ENCODE measurements at places on chromosomes 5 and 9.

GRCh38 chr5:15823398-15823797 is 323.4 kb downstream of the FBXL7 start:
- no peak for DNase-seq

DNA sequence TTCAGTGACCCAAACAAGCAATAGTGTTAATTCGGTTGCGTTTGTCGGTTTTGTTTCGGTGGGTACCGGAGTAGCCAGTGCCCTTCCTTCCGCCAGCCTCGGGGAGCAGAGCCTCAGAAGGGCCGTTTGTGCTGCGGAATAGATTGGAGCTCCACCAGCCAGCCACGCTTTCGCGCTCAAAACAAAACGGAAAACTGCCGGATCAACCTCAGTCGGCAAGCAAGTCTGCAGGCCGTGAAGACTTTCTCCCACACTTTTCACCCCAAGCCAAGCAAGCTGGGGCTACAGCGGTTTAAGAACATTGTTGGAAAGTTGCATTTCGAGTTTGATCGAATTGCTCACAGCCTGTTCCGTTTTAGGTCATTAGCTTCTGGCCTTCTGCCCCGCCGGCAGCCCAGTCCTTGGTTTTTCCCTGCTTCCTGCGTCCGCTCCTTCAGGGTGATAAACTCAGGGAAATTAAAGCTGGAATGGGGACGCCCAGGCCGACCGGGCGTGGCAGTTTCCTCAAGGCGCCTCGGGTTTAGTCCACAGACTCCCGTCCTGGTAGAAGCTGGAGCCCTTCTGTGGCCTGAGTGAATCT is 803 bp upstream of the CCNO start:
- DNase-seq = no peak

GRCh38 chr9:108086624-108087023 is 597.1 kb upstream of the KLF4 start:
- no peak for DNase-seq

DNA sequence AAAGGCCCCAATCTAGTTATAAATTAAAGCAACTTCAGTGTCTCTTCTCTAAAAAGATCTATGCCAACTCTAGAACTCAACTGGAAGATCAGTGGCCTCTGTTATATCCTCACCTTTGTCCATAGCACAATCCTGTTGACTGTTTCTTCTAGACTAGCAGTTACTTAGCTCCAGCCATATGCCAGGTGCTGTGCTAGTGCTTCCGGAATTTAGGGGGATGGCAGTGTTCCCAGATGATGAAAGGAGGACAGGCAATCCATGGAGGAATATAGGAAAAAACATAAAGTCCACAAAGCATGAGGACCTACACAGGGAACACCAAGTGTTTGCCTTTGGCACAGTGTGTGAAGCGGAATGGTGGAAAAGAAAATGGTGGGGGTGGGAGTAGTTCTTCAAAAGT is 214.3 kb downstream of the MAPKAP1 start:
- DNase-seq = no peak

GRCh38 chr5:122354293-122354692 is 42.3 kb downstream of the SNCAIP start:
- no peak for DNase-seq

DNA sequence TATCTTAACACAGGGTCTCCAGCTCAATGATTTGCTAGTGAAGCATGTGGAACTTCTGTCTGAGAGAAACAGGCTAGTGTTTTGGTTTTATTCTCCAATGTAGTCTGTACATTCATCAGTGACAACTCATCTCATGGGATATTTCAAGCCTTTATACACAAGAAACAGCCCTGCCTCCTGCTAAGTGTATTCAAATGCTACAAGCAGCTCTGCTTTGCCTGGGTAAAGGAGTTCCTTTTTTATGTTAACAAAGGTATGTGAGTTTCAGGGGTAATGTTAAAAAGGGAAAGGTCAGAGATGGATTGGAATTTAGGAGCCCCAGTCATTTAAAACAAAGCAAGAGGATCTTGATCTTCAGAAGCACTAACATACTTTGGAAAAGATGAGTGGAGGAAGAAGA is 498.7 kb downstream of the ISL1 start:
- no peak for DNase-seq

DNA sequence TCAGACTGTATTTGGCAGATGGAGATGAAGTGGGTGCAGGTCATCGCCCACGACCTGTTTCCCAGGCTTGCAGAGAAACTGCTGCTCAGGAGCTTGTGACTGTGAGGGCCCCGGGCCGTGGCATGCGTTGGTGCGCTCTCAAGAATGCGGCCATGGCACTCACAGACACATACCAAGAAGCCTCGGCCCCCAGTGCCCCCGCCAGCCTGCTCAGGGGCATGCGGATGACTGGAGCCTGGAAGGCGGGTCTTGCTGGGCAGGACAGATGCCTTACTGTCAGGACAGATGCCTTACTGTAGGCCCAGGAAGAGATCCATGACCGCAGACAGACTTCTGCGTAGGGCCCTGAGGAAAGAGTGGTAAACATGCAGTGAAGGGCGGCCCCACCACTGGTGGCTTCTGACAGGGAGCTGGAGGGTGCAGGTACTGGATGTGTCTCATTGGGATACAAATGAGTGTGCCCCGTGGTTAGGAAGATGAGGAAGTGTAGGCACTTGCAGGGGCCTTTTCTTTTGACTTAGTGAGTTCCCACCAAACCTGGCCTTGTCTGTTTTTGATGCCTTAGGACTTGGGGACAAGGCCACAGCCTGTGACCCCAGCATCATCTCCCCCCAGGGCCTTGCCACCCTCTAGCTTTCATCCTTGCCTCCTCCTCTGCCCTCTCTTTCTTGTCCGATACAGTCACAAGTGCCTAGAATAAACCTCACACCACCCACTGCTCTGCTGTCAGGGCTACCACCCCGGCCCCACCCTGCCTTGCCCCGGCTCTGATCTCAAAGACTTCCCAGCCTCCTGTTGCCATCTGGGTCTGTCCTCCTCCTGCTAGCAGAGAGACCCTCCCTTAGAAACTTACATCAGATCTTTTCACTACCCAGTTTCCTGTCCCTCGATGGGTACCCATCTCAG is 68.8 kb upstream of the ABL1 start:
- DNase-seq = no peak

DNA sequence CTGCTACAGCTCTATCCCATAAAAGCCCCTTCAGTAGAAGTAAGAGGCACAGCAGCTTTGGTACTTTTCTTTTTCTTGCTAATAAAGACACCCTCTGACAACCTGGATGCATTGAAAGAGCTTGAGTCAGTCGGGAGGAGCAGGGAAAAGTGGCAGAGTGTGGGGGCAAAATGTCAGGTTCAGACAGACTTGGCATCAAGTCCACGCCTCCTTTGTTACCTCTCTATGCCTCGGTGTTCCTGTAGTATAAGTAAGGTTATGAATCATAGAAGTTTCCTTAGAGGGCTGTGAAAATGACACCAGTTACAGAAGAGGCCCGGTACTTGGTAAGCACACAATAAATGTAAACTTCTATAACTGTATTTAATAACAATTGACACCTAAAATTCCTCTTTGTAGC is 133.9 kb downstream of the ESM1 start:
- no peak for DNase-seq

GRCh38 chr9:113296796-113297558 is 6.2 kb downstream of the RNF183 start:
- no peak for DNase-seq

GRCh38 chr5:173015192-173015591 is 31.6 kb downstream of the ATP6V0E1 start:
- no peak for DNase-seq

DNA sequence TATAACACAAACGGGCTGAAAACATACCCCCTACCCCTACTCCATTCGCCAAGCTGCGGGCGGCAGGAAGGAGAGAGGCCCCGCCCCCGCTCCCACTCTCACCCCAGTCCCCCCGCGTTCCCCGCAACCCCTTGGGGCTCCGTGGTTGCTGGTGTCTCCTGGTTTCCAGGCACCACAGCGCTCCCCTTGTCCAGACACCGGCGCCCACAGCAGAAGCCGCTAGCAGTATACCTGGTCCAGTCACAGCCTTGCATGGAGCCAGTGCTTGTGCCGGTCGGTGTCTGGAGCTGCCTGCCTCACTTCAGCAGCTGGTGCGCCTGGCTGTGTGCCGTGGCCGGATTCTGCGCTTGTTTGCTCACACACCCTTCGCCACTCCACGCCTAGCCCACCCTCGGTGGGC is 240.5 kb upstream of the DAB2 start:
- DNase-seq = no peak

- DNase-seq = no peak
Observed at GRCh38 chr5:16894236-16895057, 41.6 kb downstream of the MYO10 start.

GRCh38 chr5:156914371-156914737 is 48.7 kb downstream of the TIMD4 start:
- DNase-seq = no peak

DNA sequence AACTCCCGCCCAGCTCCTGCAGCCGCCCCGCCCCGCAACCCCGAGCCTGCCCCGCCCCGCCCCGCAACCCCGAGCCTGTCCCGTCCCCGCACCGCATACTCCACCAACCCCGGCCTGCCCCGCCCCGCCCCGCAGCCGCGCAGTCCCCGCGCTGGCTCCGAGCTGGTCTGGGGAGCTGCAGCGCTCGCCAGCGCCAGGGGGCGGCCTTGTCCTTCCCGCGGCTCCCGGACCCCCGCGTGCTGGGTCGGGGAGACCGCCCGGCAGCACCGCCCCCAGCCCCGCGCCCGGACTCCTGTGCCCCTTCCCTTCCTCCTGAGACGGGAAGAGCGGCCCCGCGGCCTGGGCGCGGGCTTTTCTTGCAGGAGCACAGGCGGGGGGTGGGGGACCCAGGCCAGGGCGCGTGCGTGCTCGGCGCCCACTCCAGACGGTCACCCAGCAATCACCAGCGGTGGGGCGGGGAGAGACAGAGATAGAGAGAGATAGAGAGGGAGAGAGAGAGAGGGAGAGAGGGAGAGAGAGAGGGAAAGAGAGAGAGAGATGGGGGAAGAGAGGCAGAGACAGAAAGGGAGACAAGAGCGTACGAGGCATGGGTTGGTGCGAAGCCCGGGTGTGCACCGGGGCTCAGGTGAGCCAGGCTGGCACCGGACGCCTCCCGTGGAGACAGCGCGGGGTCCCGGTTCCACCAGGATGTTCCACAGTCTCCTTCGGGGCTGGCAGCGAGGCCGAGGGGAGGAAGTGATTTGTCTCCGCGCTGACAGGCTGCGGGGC is 14.7 kb upstream of the TMEM250 start:
- DNase-seq = no peak

DNA sequence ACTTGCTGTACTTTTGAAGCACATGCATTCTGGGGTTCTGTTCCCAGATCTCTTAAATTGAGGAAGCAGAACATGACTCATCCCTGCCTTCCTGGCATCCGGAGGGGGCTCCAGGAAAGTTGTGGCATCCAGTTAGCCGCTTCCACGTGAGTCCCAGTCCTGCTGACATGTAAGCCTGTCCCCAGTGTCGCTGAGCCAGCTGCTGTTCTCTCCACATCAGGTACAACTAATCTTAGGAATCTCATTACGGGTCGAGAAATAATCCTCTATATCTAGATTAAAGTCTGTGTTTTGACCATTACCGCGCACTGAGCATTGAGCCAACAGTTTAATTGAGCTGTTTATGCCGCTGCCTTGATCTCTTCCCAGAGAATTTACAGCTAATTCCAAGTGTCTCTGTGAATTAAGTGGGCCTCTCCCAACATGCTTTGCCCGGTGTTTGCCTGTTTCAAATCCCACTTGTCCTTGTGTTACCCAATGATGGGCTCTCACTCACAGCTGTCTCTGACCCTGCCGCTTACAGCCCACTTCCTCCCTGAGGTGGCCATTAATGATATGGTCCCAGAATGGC is 10.5 kb upstream of the SHB start:
- DNase-seq = no peak

DNA sequence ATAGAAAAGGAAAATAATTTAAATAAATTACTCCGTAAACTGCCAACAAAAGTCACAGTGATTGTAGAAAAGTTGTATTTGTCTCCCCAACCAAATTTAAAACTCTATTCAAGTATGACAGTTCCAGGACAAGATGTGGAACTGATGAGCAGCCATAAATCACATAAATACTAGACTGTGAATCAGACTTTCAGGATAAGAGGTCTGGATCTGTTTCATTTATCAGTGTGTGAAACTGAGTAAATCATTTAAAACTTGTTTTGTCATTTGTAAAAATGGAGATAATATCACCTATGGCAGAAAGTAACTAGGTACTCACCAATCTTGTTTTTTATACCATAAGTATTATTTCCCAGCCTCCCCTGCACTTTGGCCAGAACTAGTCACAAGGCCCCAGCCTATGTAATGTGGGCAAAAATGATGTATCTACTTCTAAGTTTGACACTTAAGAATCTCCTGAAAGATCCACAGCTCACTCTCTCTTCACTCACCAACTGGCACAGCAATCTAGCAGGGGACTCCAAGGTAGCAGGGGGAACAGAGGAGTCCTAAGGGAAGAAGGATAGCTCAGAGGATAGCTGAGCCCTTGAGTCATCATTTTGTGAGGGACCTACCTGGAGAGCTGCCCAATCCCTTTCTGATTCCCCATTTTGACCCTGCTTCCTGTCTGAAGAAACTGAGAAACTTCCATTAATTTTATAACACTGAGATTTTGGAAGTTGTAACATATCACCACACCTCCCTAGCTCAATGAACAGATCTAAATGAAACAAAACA is 31.6 kb downstream of the TMEM161B start:
- DNase-seq = no peak

DNA sequence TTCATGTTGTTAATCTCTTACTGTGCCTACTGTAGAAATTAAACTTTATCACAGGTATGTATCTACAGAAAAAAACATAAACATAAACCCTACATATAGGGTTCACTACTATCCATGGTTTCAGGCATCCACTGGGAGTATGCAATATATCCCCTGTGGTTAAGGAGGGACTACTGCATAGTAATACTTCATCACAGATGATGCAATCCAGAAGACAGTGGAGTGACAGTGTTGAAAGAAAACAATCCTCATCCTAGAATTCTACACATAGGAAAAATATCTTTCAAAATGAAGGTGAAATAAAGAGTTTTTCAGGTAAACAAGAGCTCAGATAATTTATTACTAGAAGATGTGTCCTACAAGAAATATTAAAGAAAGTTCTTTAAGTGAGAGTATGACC is 105.9 kb downstream of the HOMER1 start:
- no peak for DNase-seq

GRCh38 chr5:17079562-17079961 is 137.9 kb upstream of the BASP1 start:
- DNase-seq = no peak

- no peak for DNase-seq
Observed at GRCh38 chr9:14985419-14985818, 75.2 kb upstream of the FREM1 start.

DNA sequence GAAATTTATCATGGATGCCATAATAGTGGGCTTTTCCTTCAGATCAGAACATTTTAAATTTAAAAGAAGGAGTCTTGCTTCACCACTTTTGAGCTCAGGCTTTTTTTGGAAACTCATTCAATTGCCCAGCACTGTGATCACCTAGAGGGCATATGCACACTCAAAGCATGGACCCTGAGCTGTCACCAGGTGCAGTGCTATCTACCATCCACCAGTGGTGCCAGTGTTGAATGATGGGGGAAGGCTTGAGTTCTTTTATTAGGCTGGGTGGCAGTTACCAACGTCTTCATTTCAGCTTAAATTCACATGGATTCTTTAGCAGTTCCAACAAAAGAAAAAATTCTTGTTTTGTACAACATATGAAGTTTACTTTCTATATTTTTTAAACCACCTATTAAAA is 164.1 kb downstream of the CFAP90 start:
- DNase-seq = no peak

- no peak for DNase-seq
Observed at GRCh38 chr5:98016771-98017170, 756.7 kb upstream of the RGMB start.

- no peak for DNase-seq
Observed at GRCh38 chr9:123003466-123003865, 30.0 kb upstream of the GPR21 start.

GRCh38 chr5:8908055-8908683 is 637.7 kb downstream of the SEMA5A start:
- no peak for DNase-seq

GRCh38 chr5:81850501-81851357 is 99.8 kb upstream of the SSBP2 start:
- no peak for DNase-seq

Data from stimulated activated CD8-positive, alpha-beta memory T cell treated with anti-CD3 and anti-CD28 coated beads, Interleukin-4, amount 100 ng/mL, for 4 hours (primary cell).